Activated CD4-positive, alpha-beta T cell treated with anti-CD3 and anti-CD28 coated beads for 4 hours (primary cell): ENCODE measurements at places on chromosomes 16 and 17.

DNA sequence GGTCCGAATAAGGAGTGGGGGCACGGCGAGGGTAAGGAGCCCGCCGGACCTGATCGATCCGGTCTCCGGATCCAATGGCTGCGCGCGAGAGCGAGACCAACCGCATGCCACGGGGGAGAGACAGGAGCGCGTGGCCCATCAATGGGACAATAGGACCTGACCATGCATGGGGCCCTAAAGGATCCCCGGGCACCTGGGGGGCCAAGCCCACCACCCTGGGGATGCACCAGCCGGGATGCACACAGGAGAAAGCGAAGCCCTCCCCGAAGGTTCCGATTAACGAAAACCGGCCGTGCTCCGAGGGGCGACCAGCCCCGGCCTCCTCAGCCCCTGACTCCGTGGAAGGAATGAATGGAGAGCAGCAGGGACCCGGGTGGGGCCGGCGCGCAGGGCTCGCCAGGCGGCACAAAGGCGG lies 525 bp downstream of the JPT1 start:
- no peak for DNase-seq

DNA sequence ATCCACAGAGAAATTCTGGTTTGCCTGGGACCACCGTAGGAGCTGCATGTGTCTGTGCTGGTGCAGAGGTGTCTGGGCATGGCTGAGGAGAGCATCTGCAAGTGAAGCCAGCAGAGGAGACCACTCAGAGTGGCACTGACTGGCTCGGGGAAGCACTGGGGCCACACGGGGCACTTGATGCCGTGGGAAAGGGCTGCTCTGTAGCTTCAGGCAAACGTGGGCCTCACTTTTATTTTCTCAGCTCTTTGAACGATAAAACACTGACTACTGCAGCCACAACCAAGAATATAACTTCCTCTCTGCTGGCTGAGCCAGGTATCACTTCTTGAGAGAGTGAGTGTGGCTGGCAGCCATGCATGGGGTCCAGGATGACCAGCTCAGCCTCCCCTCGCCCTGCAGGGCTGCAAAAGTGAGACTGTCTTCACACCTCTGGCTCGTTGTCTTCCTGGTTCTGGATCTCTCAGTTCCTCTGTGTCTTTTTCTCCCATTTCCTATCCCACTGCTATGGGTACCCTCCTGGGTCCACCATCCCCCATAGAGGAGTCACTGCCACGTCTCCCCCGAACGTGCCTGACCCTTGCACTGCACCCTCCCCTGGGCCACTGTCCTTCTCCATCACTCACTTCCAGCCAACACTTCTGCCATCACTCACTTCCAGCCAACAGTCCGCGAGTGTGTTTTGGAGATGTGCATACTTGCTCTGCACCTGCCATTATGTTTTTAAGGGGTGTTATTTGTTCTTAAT lies 201.4 kb upstream of the CHMP6 start:
- no peak for DNase-seq

DNA sequence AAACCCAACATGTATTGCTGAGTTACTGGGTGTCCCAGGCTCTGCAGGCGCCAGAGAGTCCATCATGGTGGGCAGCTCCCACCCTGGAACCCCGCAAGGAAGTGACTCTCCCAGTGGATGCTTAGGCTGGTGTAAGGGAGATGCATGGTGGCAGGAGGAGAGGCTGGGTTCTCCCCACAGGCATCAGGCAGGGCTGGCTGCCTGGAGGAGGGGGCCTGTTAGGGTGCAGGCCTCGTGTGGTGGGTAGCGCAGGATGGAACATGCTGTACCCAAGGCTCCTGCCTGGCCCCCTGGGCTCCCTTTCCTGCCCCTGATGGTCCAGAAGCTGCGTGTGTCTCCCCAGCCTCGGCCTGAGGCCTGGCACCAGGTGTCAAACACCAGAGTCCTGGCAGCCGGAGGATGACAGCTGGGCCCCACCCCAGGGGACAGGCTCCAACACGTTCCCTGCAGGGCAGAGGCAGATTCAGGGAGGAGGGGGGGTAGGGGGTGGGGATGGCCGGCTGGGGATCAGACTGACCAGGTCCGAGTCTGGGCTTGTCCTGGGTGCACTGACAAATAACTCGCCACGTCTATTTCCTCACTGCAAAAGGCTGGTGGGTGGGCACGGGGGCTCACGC lies 40.2 kb upstream of the CIBAR2 start:
- DNase-seq: no peak

DNA sequence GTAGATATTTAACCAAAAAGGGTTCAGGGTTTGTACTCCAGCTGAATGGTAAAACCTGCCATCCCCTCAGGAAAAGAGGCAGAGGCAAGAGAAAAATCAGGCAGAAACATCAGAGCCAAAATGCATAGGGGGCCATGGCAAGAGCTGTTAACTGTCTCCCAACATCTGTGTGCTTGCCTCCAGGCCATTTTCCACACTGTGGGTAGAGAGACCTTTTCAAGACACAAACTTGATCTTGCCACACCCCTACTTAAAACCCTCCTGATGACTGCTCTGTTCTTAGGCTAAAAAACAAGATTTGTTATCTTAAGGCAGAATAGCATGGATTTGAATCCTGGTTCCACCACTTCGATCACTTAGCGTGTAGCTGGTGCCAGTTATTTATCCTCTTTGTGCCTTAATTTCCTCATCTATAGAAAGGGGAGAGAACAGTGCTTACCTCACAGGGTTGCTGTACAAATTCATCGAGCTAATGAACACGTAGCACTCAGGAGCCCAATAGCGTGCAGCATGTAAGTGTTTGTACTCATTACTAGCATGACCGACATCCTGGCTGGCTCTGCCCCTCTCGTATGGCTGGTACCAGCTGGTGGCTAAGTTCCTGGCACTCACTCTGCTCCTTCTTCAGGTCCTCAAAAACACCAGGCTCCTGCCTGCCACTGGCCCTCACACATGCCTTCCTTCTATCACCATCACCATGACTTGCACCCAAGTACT lies 25.8 kb downstream of the STAT3 start:
- no peak for DNase-seq
